HCT116 (cell line): ENCODE measurements at places on chromosomes 2 and 18. TPM values are rescaled to one million over a fixed set of nuclear protein-coding genes. Genes with fewer than 3 reads are reported as not detected.

ARID5A gene
- 8.2 TPM for total RNA-seq

EFEMP1 gene
- total RNA-seq, result 0.34 TPM

CABYR gene
- not detected for total RNA-seq

MTCL1 gene
- 22.7 TPM for total RNA-seq

SKA1 gene
- 34.5 TPM for total RNA-seq

HAUS1 gene
- 46.2 TPM for total RNA-seq

NT5DC4 gene
- total RNA-seq, result 0.22 TPM

ASPRV1 gene
- total RNA-seq, result 1.1 TPM

CDH2 gene
- total RNA-seq, result 0.15 TPM

SIGLEC15 gene
- total RNA-seq, result not detected

RFX8 gene
- total RNA-seq, result not detected

RBM43 gene
- total RNA-seq, result 3.3 TPM
